Stimulated activated CD4-positive, alpha-beta T cell treated with anti-CD3 and anti-CD28 coated beads, Interleukin-12 subunit alpha, Interleukin-12 subunit beta, amount 100 ng/mL, for 24 hours (primary cell): ENCODE measurements at places on chromosomes 3 and 15.
A peak's percentile ranks its signal among the peaks of the same experiment; 100 is the strongest.

- DNase-seq, result no peak
Observed at GRCh38 chr3:103006526-103007183, 571.8 kb downstream of the ZPLD1 start.

- no peak for DNase-seq
Observed at GRCh38 chr15:70854666-70854976, 664 bp upstream of the LARP6 start.

GRCh38 chr15:63986751-63987341 is 59.4 kb downstream of the DAPK2 start:
- DNase-seq, result no peak

- DNase-seq, result no peak
Observed at GRCh38 chr15:81040757-81041156, 40.0 kb downstream of the TLNRD1 start.

GRCh38 chr3:121488628-121489027 is 57.2 kb downstream of the POLQ start:
- DNase-seq, result no peak

DNA sequence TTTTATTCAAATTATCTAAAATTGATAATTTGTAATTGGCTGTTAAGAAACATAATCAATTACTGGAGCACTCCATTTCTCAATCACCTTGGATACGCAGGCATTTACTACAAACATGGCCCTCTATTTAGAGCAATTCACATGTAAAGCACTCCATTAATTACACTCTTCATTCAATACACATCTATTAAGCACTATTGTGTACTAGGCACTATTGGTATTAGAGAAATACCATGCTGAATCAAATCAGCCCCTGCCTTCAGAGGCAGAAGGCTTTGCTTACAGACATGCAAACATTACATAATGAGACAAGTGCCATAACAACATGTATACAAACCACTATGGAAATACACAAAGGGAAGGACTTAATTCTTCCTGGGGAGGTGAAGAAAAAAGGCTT is 69.1 kb downstream of the PEAK1 start:
- no peak for DNase-seq

DNA sequence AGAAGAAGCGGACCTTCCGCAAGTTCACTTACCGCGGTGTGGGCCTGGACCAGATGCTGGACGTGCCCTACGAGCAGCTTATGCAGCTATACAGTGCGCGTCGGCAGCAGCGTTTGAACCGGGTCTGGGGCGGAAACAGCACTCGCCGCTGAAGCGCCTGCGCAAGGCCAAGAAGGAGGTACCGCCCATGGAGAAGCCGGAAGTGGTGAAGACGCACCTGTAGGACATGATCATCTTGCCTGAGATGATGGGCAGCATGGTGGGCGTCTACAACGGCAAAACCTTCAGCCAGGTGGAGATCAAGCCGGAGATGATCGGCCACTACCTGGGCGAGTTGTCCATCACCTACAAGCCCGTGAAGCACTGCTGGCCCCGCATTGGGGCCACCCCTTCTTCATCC is 390.4 kb upstream of the MEIS2 start:
- DNase-seq, result no peak

DNA sequence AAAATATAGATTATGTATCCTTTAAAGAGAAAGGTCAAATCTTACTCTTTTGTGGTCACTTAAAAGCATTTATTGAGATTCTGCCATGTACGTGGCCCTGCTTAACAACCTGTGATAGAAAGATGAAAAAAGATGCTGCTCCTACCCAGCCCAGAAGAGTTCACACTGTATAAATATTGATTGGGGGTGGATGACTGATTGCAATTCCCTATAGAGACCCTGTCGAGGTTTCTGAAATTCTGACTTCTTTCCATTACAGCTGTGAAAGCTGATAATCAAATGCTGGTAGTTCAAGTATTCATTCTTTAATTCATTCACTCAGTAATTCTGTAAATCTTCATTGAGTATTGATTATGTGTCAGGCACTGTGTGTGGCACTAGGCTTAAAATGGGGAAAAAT is 114.1 kb upstream of the CHL1 start:
- no peak for DNase-seq

- DNase-seq, result no peak
Observed at GRCh38 chr3:72380193-72380592, 468.1 kb downstream of the SHQ1 start.

- DNase-seq, result peak; percentile 72
Observed at GRCh38 chr3:122514123-122515019, at the start of gene KPNA1. TSS of gene KPNA1 (minus strand) at chr3:122514939. CDS start at chr3:122496565, 18,374 bp downstream.

DNA sequence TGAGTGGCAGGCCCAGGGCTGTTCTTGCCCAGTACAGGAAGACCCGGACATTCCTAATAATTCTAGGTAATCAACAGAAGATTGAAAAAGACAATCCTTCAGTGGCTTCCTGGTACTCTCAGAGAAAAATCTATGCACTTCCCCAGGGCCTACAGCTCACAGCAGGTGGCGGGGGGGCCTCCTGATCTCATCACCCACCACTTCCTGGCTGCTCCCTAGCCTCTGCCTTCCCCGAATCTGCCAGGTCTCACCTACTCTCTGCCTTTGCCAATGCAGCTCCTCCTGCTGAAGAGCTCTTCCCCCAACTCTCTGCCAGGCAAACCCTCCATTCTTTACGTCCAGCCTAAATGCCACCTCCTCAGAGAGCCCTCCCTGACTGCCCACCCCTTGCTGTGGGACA is 37.5 kb downstream of the EHD4 start:
- peak; percentile 54 for DNase-seq

- DNase-seq, result no peak
Observed at GRCh38 chr15:55484917-55485672, 22.9 kb downstream of the DNAAF4 start.

- no peak for DNase-seq
Observed at GRCh38 chr15:76310475-76311099, 682 bp downstream of the ETFA start.

DNA sequence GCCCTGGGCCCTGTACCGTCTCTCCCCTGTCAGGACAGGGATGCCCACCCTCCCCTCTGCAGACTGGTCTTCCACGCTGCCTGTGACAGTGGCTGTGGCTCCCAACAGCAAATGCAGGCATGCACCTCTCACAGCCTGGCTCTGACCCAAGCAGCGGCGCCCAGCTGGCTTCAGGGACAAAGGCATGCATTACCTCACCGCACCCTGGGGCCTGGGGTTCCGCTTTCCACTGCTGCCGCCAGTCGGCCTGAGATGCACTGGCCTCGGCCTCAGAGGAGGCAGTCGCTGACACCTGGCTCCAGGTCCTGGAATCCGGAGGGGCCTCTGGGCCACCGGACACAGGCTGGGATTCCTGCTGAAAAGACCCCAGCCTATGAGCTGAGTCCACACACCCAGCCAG is 70.3 kb downstream of the SCN5A start:
- DNase-seq, result no peak

- DNase-seq, result no peak
Observed at GRCh38 chr15:47443839-47444238, 273.5 kb upstream of the SEMA6D start.

DNA sequence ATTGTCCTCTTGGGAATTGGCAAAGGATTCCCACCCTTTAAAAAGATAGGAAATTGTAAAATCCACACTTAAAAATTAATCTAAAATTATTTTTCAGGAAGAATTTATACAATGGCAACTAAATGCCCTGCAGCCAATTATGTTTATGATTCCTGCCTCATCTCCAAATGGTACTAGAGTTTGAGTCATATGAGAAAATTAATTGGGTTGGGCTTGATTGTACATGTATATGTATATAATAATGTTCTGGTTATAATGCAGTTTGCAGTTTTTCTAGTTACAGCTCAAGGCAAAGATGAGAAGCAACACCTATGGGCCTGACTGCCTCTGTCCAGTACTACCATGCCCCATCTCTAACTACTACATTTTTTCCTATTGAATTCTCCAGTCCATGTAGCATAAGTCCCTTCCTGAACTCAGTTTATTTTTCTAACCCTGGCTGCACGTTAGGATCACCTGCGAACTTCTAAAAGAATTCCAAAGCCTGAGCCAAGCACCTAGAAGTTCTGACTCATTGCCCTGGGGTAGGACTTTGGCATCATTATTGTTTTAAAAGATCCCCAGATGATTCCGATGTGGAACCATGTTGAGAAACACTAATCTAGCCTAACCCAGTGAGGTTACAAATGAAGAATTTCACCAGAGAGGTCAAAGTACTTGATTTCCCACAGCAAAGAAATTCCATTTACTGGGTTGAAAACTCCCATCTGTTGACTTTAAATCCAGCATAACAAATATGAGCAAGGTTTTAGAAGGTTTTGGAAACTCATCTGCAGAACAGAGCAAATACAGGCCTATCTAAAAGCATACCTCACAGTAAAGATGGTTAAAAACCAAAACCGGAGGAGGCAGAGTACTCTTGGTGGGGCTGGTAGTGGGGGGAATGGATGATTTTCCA is 19.4 kb downstream of the TGFBR2 start:
- no peak for DNase-seq

DNA sequence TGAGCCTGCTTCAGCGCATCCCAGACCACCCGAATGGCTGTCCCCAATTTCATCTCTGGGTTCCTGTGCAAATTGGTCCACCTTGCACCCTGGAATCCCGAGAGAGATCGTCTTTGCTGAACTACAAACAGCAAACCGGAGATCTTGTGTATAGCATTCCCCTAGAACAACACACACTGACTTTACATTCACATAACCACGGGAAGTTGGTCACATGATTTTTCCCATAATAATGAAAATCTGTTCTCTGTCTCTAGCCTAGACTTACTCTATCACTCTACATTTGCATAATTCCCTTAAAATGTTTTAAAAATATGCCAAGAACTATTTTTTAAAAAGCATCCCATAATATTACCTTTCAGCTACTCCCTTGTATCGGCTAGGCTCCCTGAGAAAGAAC is 34.6 kb downstream of the CTSH start:
- no peak for DNase-seq

GRCh38 chr3:33775363-33775762 is 23.1 kb upstream of the PDCD6IP start:
- DNase-seq, result no peak

- no peak for DNase-seq
Observed at GRCh38 chr3:140756240-140757016, 78.6 kb downstream of the TRIM42 start.

GRCh38 chr3:50644561-50644960 is 27.6 kb downstream of the MAPKAPK3 start:
- DNase-seq, result no peak

DNA sequence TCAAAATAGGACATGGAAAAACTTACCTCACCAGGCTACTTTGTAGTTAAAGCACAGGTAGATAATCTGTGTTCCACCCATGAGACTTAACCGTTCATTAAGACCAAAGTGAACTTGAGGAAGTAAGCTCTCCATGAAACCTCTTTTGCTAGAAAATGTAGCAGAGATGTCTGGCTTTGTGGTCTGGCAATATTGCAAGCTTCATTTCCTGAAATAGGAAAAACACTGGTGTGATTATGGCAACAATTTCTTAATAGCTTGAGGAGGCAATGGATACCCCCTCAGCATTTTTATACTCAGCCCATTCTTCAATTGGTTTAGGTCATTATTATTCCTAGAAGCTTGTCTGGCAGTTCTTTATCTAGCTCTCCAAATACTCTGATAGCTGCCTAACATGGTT is 957.3 kb downstream of the IGSF11 start:
- no peak for DNase-seq

DNA sequence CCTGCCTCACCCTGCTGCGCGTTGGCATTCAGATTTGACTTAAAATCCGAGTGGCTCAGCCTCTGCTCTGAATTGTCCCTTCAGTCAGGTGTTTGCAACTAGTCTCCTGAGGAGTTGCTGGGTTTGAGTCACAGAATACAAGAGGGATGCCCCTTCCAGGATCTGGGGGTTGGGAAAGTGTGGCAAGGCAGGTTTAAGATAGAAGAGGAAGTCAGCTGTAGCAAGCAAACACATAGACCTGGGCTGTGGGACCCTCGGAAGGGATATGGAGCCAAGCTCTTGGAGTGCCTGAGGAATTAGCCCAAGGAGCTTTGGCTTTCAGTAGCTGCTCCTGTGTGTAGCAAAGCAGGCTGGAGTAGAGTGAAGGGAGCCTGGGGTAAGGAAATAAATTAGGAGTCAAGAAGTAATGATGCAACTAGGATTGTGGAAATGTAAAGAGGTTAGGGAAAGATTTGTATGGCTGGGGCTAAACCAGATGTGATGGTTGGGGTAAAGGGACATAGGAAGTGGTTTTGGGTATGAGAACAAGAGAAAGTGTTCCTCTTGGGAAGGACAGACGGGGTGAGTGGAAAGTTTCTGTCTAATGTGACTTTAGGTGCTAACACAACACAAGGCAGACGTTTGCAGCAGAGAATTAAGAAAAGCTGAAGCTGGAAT is 41.2 kb downstream of the RAB7A start:
- DNase-seq, result no peak
